ENCODE measurements at places on chromosomes 13 and 19.

- peak; percentile 84 for DNase-seq
These were observed 845 bp downstream of the SPRY2 start for GRCh38 chr13:80339912-80340650.

DNA sequence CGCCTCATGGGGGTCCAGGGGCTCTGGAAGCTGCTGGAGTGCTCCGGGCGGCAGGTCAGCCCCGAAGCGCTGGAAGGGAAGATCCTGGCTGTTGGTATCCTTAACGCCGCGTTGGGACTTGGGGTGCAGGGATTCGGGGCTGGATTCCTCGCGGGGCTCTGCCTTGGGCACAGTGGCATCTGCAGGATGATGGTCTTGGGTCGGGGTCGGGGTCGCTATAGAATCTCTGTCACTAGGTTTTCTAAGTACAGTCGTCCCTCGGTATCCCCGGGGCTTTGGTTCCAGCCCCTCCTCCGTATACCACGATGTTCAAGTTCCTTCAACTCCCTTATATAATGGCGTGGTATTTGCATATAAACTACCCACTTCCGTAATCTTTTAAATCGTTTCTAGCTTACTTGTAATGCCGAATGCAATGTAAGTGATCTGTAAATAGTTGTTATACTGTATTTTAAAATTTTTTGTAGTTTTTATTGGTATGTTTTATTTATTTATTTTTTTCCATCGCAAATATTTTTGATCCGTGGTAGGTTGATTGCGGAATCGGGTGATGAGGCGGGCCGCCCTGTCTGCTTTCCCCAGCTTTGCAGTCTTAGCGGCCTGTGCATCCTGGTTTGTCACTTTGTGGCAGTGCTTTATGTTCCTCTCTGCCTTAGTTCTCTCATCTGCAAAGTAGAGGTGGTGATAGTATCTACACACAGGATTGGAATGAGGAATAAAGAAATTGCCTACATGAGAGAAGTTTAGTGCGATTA, 606 bp downstream of the ERCC5 start:
- peak; percentile 42 for DNase-seq

DNA sequence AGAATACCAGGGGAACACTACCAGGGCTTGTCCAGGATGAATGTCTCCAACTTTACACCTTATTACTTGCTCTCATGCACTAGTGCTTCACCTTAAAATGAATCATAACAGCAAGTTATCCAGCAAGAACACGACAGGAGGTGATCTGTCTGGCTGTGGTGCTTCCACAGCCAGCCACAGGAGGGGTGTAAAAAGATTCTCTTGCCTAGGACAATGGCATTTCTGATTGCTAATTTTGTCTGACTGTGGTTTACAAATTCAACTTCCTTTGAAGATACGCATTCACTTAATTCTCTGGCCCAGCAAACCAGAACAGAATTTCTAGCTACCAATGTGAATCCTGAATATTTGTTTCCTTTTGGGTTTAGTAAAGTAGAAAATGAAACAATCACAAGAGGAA, 23.1 kb upstream of the COG3 start:
- DNase-seq: no peak

GRCh38 chr19:33430674-33431277, 57.3 kb downstream of the CEBPG start:
- peak; percentile 56 for DNase-seq

DNA sequence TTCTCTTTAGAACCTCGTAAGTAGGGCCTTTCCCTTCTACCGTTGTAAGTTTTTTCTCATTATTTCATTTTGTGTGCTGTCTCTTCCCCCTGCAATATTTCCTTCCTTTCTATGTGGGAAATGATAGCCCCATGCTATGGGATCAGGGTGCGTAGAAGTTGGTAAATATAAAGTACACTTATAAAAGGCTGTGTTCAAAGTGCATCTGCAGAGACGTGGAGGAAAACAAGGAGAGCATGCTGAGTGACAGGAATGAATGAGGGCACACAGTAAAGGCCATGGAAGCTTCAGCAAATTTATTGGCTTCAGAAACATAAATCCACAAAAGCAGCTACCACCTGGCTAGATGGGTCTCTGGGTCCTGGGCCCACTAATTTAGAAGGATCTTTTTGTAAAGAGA, 21.6 kb upstream of the SPRY2 start:
- DNase-seq: no peak

- no peak for DNase-seq
These were observed 21.5 kb upstream of the ARHGEF7 start for GRCh38 chr13:111093634-111094033.

- no peak for DNase-seq
These were observed 2.5 kb upstream of the PRAM1 start for GRCh38 chr19:8504919-8505318.

DNA sequence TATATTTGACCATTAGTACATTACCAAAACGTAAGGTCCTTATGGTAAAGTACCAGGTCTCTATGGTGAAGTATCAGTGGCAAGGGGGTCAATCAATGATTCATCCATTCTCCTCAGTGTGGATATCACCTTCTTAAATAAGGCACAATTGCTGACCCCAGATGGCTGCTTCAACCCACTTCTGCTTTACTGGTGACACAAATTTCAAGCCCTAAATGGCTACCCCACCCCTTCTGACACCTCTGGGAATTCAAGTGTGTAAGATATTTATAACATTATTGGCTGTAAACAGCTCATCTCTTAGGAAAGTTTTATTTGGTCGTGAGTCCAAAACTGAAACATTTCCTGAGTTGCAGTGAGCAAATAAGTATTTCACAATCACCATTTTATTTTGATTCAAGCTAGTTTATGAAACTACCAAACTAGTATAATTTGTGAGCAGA, 7.9 kb upstream of the WBP4 start:
- DNase-seq: no peak

- no peak for DNase-seq
These were observed 8.3 kb upstream of the SYCN start for GRCh38 chr19:39212375-39212742.

DNA sequence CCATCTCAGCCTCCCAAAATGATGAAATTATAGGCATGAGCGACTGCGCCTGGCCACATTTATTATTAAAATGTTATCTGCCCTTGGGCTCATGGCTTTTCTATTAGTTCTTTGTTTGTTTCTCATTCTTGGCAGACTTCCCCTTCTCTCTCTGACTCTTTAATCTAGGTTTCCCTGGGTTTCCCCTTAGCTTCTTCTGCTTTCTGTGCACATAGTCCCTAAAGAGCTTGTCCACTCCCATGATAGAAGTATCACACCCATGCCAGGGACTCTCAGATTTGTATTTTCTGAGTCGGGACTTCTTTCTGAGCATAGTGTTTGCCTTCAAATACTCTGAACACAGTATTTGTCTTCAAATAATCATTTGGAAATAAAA, 38.6 kb upstream of the ITM2B start:
- no peak for DNase-seq

DNA sequence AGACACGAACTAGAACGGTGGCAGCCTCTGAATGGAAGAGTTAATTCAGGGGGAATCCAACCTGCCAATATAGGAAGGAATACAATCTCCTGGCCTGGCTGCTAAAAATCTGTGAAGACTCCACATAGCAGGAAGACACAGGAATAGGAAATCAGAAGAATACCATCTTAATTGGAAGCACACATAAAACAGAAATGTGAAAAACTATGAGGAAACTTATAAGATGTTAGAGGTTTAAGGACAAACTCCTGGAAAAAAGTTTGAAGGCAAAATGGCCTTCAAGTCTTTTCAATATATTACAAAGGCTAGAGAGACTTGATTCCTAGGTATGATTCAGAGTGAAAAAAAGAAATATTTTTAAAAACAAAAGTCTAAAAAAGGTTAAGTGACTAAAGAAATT, 78.1 kb upstream of the FBXL3 start:
- no peak for DNase-seq

DNA sequence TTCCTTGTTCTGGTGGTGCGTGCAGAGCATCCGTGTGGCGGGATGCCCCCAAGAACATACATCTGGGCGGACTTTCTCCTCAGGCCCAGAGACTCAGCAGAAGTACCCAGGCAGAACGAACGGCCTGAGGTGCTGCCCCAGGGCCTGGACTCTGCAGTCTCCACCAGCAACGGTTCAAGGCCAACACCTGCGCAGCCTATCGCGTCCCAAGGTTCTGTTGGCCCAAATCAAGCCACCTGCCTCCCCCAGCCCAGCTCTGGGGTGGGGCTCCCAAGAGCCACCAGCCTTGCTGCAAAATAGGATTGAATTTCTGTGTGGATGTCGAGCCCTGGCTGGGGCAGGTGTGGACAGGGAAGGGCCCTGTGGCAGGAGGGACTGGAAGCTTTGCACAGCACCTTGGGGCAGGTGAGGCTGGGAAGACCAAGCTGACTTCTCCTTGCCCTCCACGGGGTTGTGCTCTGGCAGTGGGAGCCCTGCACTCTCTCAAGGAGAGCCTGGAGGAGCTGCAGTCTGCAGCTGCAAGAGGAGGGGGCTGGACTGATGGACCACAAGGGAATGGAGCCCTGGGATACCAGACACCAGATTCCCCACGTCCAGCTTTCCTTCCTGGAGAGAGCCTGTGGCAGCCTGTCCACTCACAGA, 146.9 kb downstream of the ZNF536 start:
- DNase-seq: no peak

DNA sequence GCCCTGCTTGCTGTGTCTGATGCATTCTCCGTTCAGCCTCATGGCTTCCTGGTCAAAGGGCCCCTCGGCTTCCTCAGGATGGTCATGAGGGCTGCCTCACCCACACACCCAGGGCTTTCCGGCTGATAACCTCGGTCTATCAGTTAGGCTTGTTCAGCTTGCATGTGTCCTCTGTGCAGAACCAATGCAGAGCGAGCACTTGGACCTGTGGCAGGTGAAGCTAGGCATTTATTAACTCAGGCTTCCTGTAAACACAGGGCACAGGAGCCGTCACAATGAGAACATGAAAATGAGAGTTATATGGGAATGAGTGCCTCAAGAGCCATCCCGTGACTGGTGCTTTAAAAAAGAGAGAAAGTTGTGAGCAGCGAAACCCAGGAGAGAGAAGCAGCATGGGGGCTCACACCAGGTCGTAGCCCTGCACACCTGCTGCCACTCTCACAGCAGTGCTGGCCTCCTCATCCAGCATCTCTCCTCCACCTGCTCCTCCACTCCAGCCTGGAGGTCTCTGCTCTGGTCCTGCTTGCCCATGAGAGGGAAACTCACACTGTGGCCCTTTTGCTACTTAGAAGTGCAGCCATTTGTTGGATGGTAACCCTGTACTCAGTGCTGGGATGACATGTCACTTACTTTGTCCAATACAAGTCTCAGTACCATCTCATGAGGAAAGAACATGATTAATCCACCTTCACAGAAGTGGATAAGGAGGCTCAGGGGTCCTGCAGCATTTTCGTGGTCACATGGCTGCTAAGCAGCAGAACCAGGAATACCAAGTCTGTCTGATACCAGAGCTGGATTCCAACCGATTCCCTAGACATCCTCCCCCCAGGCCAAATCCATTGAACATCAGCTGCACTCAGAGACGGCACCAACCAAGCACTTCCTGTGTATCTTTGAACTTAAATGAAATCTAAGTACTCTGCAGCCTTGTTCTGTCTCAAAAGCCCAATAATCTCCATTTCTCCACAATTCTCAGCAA, 50.5 kb upstream of the IRS2 start:
- peak; percentile 91 for DNase-seq
